ENCODE measurements at places on chromosomes 4 and X.

- peak; percentile 95 for DNase-seq
These were observed 5.9 kb upstream of the NAA15 start for GRCh38 chr4:139295206-139295941.

DNA sequence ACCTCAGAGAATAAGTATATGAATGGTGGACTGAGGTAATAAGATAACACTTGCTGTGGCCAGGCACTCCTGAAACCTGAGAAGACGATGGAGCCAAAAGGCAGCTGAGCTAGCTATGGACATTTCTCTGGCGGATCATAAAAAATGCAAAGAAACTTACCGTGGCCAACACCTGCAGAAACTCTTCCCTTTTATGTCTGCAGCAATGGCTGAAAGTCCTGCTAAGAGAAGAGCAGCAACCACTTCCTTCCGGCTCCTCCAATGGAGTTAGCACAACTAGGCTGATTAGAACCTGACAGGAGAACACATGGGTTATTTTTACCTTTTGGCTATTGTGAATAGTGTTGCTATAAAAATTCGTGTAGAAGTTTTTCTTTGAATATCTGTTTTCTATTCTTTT is 76.0 kb upstream of the MAGEB16 start:
- no peak for DNase-seq

GRCh38 chrX:28391528-28391927 is 195.7 kb upstream of the IL1RAPL1 start:
- DNase-seq, result no peak

- peak; percentile 55 for DNase-seq
These were observed 196.2 kb downstream of the SNCA start for GRCh38 chr4:89640620-89641366.

DNA sequence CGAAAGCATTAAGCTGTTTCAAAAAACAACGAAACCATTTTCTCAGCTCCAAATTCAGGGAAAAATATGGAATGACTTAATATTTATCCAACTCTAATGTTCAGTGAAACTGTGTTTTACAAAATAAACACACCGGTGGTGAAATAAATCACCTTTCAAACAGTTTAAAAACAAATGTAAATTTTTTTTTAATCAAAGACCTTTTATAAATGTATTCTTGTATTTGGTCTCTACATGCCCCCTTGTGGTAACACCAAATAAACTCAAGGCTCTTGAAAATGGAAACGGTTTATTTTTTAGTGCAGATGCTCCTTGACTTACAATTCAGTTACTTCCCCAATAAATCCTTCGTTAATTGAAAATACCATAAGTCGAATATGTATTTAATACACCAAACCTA is 45.8 kb upstream of the ITM2A start:
- no peak for DNase-seq
